Activated T-helper 1 cell treated with Interleukin-2 at 50 U/mL for 16 hours (primary cell): ENCODE measurements at places on chromosomes 6 and 20.

DNA sequence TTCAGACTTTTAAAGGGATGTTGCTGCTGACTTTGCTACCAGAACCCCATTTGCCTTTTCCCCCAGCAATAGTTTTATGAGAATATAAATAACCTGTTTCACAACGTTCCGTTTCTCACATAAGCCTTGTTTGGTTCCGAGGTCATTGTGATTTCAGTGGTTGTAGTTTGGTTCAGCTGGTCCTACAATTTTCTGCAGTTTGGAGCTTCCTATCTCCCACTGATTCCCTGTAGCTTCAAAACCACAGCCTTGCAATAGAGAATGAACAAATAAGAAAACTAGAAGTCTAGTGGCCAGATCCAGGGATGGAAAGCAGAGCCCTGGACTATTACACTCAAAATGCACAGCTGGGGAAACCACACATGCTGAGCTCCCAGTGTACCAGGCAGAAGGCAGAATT lies 24.1 kb upstream of the SH3BGRL2 start:
- DNase-seq, result no peak

DNA sequence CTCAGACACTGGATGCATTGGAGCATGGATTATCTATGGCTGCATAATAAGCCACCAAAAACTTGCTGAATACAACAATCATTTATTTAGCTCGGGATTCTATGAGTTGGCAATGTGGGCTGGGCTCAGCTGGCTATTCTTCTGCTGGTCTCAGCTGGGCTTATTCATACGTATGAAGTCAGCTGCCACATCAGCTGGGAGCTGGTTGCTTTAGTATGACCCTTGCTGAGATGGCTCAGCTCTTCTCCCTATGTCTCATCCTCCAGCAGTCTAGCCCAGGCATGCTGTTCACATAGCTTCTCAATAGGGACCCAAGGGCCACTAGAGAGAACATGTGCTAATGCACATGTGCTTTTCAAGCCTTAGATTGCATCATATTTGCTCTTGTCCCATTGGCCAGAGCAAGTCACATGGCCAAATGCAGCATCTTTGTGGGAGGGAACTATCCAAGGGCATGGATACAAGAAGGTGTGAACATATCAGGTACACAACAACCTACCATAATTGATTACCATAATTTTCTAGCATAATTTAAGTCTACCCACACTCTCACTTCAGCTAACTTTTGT lies 444.6 kb downstream of the KIF16B start:
- no peak for DNase-seq

DNA sequence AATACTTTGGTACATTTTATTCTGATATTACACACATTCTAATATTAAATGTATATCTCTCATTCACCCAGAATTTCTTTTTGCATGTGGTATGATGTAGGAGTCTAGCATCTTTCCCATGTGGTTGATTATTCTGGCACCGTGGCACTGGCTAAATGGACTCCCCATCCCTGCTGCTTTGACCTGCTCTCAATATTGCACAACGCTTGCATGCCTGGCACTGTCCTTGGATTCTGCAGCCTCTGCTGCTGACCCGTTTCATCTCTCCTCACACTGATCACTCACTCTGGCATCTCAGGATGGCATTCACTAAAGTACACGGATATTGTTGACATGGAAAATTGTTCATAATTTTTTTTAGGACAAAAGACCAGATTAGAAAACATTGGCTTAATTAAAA lies 11.5 kb upstream of the DACT2 start:
- DNase-seq, result no peak

- no peak for DNase-seq
These were observed 283.7 kb downstream of the SYNE1 start for GRCh38 chr6:152353440-152353839.

GRCh38 chr6:56652231-56652630 lies 9.5 kb upstream of the DST start:
- DNase-seq, result no peak

DNA sequence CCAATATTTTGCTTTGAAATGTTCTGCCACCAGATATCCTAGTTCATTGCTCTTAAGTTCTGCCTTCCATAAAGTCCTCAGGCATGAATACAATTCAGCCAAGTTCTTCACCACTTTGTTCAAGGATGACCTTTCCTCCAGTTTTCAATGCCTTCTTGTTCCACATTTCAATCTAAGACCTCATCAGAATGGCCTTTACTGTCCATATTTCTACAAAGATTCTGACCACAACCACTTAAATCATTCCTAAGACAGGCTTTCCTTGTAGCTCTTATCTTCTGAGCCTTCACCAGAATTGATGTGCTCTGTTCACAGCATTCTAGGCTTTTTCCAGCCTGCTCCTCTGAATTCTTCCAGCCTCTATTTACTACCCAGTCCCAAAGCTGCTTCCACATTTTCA lies 319.0 kb downstream of the HACE1 start:
- no peak for DNase-seq

- no peak for DNase-seq
These were observed 19.4 kb downstream of the NCOA5 start for GRCh38 chr20:46070215-46070900.

DNA sequence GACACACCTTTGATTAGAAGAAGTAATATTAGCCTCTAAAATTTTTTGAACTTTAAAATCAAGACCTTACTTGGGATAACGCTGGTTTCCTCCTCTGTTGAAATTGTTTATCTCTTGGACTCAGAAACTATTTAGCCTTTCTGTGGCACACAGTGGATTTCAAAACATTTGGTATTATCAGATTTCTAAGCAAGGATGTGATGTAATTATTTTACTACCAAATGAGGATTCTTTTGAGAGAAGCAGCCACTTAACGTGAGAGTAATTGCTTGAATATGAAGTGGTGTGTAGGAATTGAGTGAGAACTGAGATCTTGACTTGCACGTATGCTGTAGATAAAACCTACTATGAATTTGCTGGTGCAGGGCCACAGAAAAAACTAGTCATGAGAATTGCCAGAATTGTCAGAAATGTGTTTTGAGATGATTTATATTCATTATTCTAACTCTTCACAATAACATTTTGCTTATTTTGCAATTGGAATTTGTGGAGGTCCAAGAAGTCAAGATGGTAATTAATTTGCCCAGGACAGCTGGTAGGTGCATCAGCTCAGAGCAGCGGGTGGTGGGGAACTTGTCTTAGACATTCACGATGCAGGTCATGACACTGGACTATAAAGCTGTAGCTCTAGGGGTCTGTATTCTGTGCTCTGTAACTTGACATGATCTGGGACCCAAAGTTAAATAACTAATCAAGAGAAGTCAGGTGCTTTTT lies 53.4 kb downstream of the AKAP12 start:
- no peak for DNase-seq

- DNase-seq, result peak; percentile 67
These were observed 1.1 kb downstream of the ACTL10 start for GRCh38 chr20:33667676-33668465.

DNA sequence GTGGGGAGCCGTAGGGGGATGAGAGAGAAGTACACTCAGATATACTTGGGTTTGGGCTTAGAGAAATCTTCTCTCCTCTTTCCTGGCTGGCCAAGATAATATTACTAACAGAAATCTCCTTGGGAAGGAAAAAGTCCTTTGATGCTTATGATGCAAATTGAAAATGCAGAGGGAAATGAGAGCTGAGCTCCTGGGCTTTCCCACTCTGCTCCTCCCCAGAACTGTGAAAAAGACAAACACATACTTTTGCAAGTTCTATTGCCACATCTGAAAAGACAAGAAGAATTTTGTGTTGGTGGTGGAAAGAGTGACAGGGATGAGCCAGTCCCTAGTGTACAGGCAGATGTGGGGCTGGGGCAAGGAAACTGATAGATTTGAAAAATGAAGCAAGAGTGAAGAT lies 185.9 kb downstream of the ANKRD60 start:
- no peak for DNase-seq
